ENCODE measurements at places on chromosomes 7 and 10.
A peak's percentile ranks its signal among the peaks of the same experiment; 100 is the strongest.

- DNase-seq: no peak
These were observed 138.2 kb downstream of the C10orf105 start for GRCh38 chr10:71581376-71581775.

DNA sequence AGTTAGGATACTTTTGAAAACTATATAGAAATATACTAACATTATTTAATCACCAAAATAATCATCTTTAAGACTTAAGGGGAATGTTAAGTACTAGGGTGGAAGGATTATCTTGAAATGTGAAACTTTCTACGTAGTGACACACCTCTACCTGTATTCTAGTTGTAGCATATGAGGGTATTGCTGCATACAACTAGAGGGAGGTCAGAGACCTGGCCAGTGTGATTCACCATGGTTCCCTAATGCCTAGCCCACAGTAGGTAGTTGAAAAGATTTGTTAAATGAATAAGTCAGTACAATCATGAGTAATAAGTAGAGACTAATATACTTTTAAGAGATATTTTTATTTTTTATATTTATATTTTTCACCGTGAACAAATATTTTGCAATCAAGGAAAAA is 84.1 kb upstream of the RPA3 start:
- no peak for DNase-seq

DNA sequence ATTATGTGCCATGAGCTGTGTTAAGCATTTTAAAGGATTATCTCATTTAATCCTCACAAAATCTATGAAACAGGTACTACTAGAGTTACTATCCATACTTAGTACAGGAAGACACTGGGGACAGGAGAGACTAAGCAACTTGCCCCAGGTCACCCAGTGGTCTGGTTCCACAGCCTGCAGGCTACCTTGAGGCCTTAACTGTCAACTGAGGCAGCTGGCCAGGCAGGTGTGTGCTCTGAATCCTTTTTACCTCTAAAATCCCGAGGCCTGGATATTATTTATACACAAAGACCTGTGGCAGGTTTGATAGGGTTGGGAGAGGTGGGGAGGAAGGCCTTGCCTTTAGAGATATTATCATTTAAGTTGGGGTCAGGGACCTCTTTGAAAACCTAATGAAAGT is 3.1 kb downstream of the ZNF777 start:
- DNase-seq: no peak

DNA sequence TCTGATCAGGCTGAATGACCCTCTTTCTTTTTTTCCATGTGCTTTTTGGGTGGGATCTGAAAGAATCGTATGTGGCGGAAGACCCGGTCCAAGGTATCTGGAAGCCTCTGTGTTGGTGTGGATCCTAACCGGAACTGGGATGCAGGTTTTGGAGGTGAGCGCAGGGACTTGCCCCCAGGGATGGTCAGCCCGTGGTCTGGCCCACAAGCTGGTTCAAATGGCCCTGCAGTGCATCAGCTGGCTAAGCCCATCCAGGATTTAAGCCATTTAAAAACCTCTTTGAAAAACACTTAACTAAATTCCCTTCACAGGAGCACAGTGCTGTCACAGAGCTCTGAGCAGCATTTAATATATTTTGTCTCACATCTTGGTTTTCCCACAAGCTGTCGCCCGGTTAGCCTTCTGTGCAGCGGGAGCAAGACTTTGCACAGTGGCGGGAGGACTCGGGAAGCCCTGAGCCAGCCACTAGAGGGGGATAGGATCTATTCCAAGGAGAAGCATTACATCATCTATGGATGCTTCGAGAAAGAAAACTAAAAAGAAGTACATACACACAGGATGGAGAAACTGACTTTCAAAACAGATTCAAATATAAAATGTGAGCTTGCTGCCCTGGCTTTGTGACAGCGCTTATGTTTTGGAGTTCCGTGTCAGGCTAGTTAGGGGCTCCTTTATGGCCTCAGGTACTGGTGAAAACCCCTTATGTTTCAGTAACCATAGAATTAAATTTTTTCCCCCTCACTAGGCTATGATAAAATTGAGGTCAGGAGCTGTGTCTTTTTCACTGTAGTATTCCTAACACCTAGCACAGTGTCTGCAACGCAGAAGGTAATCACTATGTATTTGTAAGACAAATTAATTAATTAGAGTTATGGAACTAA is 11.3 kb downstream of the CPA2 start:
- DNase-seq: peak; percentile 37

DNA sequence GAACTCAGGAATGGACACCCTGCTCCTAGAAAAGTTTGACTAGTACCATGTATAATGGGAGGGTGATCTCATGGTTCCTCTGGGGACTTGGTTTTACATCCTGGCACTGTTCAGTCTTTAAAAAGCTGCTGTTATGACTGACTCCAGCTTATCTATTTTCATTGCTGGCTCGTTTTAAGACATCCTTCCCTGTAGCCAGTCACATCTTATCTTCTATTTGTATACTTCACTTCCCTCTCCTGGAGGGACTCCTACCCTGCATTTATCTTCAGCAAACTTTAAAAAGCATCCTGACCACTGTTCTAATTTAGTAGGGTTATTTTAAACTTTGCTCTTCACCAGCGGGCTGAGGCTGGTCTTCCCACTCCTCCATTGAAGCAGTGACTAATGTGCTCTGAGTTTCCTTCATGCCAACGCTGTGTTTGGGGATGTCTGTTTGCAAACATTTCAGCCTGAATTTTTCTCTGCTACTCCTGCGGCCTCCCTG is 72.9 kb upstream of the ARMC3 start:
- no peak for DNase-seq

DNA sequence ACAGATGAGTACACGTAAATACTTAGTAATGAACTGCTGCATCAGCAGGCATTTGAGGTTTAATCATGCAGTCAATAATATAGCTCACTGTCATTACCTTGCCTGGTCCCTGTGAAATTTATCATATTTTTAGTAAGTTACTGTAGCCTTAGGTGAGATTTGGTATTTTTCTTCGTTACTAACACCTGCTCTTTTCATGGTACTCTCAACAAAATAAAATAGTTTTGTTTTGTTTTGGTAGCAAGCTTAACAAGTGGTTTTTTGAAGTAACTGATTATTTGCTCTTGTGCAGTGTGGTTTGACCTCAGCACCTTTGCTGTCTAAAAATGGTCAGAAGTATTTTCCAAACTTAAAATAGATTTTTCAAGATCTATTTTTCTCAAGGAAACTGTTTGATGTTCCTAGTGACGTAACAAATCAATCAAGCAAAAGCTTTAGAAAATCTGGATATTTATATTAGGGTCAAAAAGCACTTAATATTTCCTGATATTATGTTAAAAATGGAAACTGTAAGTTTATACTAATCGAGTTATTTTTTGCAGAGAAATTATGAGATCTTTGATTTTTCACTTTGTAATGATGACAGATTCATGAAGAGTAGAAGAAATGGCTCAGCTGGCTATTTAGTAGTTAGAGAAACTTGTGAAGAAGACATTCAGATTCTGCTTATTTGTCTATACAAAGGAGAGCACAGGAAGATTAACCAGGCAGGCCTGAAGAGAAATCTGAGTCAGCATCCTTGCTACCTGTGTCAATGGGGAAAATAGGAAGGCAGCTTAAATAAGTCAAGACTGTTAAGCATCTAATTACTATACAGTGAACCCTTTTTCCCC is 21.0 kb upstream of the RPA3 start:
- no peak for DNase-seq

- no peak for DNase-seq
These were observed 94.9 kb downstream of the GAD2 start for GRCh38 chr10:26311383-26311940.

DNA sequence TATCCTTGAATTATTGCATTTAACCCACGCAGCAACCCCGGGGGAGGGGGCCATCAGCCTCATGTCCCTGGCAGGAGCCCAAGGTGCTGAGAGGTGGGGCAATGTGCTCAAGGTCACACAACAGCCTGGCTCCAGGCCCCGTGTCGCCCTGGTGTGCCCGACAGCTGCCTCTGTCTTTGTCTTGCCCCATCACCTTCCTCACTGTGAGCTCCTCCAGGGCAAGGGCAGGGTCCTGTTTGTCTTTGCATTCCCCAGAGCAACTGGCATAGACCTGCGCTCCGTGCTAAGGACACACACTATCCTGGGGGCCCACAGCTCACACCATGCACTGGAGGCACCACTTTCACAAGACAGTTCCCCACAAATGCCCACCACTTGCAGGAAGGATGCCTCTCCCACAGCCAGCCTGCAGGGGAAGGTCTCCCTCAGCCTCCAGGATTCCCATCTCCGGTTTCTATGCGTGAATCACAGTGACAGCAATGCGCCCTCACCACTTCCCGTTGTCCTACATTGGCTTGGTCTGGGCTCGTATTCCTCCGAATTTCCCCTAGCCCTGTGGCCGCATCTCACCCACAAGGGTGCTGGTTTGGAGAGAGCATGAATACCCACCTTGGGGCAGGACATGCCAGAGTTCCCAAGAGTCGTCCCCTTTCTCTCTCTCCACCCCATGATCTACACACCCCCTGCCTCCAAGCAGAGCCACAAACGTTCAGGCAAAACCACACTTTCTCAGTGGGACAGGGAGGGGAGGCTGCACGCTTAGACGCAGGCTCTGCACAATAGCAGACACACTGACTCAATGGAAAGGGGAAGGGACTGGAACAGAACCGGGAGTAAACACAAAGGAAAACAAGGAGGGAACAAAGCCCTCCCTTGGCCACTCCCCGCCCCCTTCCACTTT is 10.3 kb downstream of the ITPRIP start:
- DNase-seq: no peak

GRCh38 chr10:59959504-59960018 is 53.2 kb upstream of the CCDC6 start:
- DNase-seq: no peak

GRCh38 chr7:37815671-37816371 is 32.6 kb upstream of the NME8 start:
- DNase-seq: no peak

Measured in SHP77 (cell line).